T follicular helper cell (primary cell): ENCODE measurements at places on chromosomes 7 and 10.
A peak's percentile ranks its signal among the peaks of the same experiment; 100 is the strongest.

DNA sequence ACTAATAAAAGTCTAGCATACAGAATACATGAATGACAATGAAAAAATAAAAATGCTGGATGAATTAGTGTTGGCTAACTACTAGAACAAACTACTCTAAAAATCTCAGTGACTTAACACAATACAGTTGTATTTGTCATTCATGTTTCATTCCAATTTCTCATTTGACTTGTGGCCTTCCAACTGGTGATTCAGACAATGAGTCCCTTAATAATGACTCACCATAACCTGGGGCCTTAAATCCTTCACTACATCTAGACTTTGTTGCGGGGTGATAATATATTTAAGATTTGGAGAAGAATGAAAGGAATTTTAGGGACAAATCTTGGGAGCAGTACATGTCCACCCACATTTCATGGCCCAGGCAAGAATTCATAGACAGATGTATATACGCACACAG lies 90.5 kb upstream of the POM121L12 start:
- DNase-seq: no peak

- DNase-seq: no peak
Measured at GRCh38 chr10:43117777-43118583, 20.3 kb upstream of the CSGALNACT2 start.

DNA sequence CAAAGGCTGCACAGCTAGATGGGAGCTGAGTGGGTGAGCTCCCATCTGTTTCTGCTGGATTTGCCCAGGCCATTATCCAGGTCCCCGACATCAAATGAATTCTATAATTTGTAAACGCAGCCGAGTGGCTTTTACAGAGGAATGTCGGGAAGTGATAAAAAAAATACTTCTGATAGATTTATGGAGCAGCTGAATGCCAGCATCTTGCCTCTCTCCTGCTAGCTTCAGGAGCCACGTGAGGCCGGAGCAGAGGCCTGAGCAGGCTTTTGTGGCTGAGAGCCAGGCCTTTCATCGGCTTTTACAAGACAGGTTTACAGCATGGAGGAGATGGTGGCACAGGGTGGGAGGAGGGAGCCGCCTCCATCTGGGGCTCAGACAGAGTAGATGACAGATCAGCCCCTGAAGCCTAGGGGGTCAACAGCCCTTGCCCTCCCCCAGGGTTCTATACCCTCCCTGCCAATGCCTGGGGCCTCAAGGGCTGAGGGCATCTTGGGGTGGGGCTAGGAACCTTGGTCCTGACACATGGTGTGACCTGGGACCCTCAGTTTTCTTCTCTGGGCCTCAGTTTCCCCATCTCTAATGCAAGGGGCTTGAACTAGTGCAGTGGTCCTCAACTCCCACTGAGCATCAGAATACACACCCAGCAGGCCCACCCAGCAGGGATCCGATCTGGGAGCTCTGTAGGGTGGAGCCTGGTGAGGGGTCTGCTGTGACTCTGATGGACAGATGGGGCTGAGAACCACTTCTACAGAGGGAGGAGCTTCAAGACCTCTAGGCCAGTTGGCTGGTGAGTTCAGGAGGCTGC lies 44.2 kb upstream of the PCBD1 start:
- DNase-seq: no peak

GRCh38 chr10:50314169-50315071 lies 63.1 kb upstream of the ASAH2 start:
- DNase-seq: no peak

DNA sequence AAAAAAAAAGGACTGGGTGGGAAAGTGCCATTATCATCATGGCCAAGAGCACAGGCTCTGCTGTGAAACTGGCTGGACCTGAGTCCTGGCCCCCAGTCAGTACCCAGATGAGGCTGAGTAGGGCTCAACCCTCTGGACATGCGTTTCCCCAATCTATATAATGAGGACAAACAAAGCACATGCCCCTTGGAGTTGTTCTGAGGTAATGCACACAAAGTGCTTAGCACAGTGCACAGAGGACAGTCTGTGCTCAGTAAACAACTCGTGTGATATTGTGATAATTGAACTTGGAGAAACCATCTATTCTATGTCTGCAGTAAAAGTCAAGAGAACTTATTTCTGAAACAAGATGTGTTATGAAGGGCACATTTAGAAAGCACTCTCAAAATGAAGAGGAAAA lies 138.8 kb downstream of the KCNMA1 start:
- DNase-seq: no peak

DNA sequence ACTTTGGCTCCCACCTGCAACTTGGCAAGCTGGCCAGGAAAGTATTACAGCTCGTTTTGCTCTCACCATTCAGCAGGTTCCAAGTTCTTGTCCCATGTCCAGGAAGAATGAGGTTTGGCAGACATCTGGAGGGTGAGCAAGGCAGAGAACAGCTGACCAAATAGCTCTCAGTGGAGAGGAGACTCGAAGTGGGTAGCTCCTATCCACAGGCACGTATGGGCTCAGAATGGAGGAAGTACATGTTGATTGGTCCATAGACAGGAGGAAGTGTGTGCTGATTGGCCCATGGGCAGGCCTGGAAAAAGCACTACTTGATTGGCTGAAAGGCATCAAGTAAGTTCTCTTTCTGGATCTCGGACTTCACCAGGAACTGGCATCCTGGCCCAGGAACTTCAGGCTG lies 3.0 kb upstream of the NCAPG2 start:
- DNase-seq: no peak

- no peak for DNase-seq
Measured at GRCh38 chr7:21099432-21099831, 312.7 kb upstream of the SP8 start.

- DNase-seq: no peak
Measured at GRCh38 chr7:69517985-69518704, 80.1 kb upstream of the AUTS2 start.

- DNase-seq: no peak
Measured at GRCh38 chr7:35817181-35817580, 16.3 kb downstream of the SEPTIN7 start.

DNA sequence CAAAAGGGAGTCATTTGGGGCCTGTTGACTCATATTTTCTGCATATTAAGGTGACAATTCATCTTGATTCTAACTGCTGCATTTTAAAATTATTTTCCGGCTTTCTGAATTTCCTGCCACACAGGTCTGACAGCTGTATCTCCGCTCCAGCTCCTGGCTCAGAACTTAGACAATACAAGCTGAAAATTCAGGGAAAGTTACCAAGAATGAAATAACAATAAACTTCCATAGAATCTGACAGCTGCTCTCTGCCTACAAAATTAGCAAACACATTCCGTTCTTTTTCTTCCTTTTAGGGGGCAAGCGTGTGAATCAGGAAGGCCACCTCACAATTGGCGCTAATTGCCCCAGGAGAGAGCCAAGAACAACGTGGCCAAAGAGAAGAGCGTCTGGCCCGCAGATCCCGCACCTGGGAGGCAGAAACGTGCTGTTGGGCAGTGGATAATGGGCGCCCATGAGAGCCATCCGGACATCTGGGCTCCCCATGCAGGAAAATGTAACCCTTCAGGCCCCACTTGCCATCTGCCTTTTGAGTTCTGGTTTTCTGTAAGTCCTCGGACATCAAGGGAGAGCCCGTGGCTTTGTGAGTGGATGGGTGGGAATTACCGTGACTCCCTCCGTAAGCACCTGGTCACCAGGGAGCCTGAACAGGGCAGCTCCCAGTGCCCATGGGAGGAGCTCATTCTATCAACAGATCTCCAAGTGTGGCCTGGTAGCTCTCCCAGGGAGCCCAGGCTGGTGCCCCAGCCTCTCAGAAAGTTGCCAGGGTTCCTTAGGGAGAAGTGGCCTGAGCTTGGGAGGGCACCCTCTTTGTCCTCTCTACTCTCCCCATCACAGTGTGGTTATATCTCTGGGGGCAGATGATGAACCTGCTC lies 5.0 kb downstream of the CLRN3 start:
- no peak for DNase-seq

GRCh38 chr7:24745355-24745754 lies 11.9 kb downstream of the GSDME start:
- DNase-seq: no peak

GRCh38 chr10:128625926-128626325 lies 499.7 kb upstream of the MKI67 start:
- no peak for DNase-seq

DNA sequence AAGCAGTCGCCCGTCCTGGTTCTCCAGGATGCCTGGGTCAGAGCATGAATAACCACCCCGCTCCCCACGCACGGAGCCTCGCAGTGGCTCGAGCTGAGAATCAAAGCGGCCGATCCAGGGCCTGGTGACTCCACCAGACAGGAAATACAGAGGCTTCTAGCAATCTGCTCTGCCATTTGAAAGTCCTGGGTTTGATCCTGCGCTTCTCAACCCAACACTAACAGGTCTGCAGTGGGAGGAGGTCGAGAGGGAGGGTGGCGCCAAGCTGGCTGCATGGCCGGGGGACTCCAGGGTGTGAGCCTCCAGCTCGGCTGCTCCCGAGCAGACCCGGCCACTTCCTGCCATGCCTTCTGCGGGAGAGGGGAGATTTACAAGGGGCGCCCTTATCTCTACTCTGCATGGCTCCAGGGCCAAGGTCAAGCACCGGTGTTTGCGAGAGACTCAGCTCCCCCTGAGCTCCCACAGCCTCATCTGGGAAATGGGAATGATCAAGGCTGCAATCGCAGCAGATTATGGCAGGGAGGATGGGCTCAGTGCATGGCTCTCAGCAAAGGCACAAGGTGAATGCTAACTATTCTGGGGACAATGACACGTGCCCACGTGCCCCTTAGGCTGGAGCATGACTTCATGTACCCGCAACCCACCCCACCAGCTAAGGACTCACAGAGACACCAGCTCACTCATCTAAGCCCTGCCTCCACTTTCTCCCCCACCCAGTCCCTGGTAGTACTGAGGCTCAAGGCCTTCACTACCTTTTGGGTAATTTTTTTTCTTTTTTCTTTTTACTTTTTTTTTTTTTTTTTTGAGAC lies 73.9 kb upstream of the TNRC18 start:
- no peak for DNase-seq

GRCh38 chr7:117212969-117213877 lies 109.6 kb downstream of the WNT2 start:
- peak; percentile 8 for DNase-seq

GRCh38 chr7:50751146-50751545 lies 31.6 kb downstream of the GRB10 start:
- no peak for DNase-seq

DNA sequence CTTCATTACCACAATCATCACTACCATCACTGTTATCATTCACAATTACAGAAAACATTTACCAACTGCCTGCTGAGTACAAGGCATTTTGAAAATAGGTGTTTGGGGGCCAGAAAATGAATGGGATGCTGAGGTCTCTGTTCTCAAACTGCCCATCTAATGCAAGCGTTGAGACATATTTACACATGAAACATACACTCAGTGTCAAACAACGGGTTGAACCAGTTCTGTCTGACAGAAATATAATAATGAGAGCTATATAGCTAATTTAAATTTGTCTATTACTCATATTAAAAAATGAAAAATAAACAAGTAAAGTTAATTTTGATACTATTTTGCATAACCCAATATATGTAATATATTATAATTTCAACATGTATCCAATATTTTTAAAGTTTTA lies 303.1 kb downstream of the KCNMA1 start:
- DNase-seq: no peak

DNA sequence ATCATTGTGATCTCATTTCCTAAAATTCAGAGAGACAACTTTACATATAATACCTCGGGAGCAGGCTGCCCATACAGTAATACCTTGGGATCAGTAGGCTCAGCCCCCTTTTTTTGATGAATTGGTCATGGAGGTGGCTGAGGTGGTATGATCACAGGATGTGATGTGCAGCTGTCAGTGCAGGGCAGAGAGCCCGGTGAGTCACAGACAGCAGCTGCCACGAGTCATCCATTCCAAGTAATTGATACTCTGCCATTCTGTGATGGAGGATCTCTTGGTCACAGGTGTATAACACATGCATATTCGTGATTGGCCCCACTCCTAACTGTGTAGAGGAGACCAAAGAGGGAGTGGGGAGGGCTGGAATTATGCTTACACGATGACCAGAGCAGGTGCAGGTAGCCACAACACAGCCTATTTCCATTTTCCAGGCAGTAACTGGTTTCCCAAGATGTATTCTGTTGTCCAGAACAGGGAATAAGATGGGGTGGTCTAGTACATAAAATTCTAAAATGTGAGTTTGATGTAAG lies 14.1 kb downstream of the NRCAM start:
- no peak for DNase-seq

DNA sequence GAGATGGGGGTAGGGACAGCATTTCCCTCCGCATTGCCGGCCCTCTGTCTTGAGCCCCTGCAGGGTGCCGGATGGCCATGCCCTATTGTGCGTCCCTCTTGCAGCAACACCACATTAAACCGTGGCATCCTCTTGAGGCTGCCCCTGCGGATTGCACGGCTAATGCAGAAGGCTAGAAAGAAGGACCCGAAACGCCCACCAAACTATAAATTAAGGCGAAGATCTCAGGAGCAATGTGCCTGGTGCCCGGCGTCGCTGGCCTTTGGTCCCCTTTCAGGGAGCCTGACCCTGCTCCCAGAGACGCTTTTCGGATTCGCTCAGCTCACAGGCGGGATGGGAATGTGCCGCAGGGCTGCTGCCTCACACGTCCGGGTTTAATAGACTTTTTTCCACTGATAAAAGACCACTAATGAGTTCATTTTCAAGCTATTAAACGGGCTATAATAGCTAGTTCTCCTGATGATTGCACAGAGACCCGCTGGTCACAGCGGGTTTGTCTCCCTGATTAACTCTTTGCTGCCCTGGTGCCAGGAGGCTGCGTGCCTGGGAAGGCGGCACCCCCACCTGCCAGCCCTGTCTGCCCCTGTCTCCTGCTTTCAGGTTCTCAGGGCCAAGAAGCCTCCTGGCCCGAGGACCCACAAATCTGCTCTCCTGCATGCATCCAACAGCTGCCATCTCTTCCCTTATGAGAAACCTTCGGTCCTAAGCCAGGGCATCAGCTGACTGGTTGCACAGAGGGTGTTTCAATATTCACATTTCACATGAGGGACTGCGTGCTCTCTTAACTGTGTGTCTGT lies 128.3 kb downstream of the ADARB2 start:
- DNase-seq: no peak

DNA sequence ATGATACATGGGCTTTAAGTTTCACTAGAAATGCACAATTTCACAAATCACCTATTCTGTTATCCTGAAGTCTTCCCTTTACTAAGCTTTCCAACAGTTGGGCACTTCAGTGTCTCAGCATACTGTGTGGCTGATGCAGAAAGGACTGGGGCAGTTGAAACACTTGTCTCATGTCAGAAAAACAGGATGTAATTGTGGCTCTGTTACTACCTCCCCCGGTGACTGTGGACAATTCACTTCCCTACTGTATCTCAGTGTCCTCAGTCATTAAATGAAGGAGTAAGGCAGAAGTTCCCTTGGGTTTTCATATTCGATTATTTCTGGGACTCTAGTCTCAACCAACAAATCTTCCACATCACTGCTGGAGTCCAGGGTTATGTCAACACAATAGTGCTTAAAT lies 17.9 kb downstream of the ANKRD22 start:
- DNase-seq: no peak

GRCh38 chr10:112811741-112812551 lies 138.1 kb upstream of the TCF7L2 start:
- no peak for DNase-seq

DNA sequence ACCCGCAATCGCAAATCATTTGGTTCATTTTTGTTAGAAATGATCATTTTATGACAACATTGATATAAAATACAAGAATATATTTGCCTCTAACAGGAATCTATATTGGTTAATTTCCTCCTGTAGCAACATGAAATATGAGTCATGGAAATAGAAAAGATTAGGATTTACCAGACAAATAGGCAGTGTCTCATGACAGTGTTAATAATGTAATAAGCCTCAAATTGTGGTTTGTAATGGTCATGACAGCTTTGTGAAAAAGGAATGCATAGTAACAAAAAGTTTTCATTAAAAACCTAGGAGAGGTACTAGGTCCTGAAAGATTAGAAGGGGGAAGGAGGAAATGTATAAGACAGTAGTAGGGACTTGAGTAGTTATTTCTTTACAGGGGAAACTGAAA lies 7.9 kb upstream of the SLK start:
- DNase-seq: no peak
